ENCODE measurements at places on chromosomes 1 and 21.

GRCh38 chr1:201258763-201259230 is 24.5 kb upstream of the PKP1 start:
- H3K4me1 ChIP-seq: peaks cover 15% of the 10 kb centered on the region
- no peak overlapping the region for H3K27ac ChIP-seq
- no peaks in the 10 kb centered on the region for H3K36me3 ChIP-seq
- no peak for DNase-seq
- H3K4me3 ChIP-seq: no peak overlapping the region
- H3K27me3 ChIP-seq: no peaks in the 10 kb centered on the region

DNA sequence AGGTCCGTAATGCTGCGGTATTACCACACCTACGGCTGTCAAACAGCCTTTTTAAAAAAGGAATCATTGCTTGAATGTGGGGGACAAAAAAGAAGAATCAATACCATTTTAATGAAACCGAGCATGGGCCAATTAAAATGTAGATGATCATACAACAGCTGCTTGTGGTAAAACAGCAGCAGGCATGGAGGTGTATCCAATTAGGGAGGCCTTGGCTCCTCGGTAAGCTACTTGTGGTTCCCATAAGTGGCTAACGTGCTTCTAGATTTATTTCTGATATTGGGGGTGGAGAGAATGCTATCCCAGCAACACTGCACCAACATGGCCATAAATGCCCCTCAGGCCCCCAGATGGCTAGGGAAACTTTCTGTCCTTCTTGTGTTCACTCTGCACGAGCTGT is 1.8 kb downstream of the PTPN14 start:
- no peaks in the 10 kb centered on the region for H3K36me3 ChIP-seq
- no peak for DNase-seq
- no peak overlapping the region for H3K27ac ChIP-seq
- H3K4me3 ChIP-seq: peak overlapping the region; percentile 71
- no peaks in the 10 kb centered on the region for H3K27me3 ChIP-seq
- peaks cover 56% of the 10 kb centered on the region for H3K4me1 ChIP-seq

- no peaks in the 10 kb centered on the region for H3K4me1 ChIP-seq
- H3K27me3 ChIP-seq: no peaks in the 10 kb centered on the region
- H3K27ac ChIP-seq: no peak overlapping the region
- DNase-seq: no peak
Measured at GRCh38 chr21:29295066-29295650, 3.6 kb upstream of the BACH1 start.

DNA sequence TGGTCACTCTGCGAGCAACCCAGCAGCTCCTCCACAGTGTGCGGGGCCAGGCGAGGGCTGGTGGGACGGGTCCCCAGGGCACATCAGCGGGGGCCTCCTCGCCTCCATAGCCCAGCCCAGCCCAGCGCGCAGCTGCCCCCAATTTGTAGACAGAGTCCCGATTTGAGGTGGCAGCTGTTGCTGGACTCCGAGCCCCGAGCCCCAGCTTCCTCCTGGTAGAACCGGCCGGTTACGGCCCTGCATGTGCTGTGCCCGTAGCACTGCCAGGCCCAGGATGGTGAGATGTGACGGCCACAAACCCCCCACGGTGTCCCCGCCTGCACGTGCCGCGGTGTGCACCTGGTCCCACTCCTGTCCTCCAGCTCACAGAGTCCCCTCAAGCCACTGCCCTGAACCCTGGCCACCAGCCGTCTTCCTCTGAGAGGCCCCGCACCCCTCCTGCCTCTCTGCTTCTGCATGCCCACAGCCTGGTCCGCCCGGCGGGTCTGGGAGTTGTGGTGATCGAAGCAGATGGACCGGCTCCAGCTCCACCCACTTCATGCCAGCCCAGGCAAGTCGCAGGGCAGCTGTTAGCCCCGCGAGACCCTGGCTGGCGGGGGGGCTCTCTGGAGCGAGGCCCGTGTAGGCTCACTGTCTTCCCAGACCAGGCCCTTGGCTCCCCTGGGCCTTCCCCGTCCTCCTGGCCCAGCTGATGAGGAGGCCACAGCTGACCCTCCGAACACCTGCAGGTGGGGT is 55.5 kb downstream of the MORN1 start:
- no peak for DNase-seq
- H3K4me3 ChIP-seq: no peak overlapping the region
- H3K27ac ChIP-seq: no peak overlapping the region
- no peaks in the 10 kb centered on the region for H3K4me1 ChIP-seq
- no peaks in the 10 kb centered on the region for H3K36me3 ChIP-seq

DNA sequence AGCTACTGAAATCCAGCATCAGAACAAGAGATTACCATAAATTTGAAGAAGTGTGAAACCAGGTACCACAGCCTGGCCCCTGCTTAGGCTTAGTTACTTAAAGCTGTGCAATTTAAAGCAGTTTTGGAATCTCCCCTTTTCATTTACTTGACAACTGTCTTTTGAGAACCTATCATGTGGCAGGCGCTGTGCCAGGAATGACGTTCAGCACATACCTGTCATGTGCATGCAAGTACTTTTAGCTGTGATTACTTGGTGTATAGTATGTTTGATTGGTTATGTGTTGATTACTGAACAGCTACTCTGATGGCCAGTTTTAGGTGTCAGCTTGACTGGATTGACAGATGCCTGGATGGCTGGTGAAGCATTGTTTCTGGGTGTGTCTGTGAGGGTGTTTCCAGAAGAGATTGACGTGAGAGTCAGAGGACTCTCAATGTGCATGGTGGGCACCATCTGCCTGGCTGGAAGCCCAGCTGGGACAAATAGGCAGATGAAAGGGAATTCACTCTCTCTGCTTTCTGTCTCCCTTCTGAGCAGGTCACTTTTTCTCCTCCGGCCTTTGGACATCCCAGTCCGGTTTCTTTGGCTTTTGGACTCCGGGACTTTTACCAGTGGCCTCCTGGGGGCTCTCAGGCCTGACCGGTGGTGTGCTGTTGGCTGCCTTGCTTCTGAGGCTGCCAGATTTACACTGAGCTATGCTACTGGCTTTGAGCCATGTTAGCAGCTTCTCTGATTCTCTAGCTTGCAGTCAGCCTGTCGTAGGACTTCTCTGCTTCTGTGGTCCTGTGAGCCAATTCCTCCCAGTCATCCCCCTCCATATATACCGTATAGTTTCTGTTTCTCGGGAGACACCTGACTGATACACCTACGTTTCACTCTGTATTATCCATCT is 178.0 kb downstream of the RYR2 start:
- no peak overlapping the region for H3K4me3 ChIP-seq
- no peaks in the 10 kb centered on the region for H3K36me3 ChIP-seq
- no peaks in the 10 kb centered on the region for H3K4me1 ChIP-seq
- no peak overlapping the region for H3K27ac ChIP-seq
- peaks cover 9% of the 10 kb centered on the region for H3K27me3 ChIP-seq

GRCh38 chr1:42364542-42364941 is 16.1 kb upstream of the RIMKLA start:
- no peak overlapping the region for H3K27ac ChIP-seq
- H3K4me3 ChIP-seq: no peak overlapping the region
- H3K36me3 ChIP-seq: no peaks in the 10 kb centered on the region
- DNase-seq: no peak

- no peaks in the 10 kb centered on the region for H3K27me3 ChIP-seq
- no peaks in the 10 kb centered on the region for H3K4me1 ChIP-seq
- H3K4me3 ChIP-seq: no peak overlapping the region
- no peak overlapping the region for H3K27ac ChIP-seq
- H3K36me3 ChIP-seq: no peaks in the 10 kb centered on the region
- DNase-seq: no peak
Measured at GRCh38 chr1:31609514-31610118, 7.9 kb upstream of the HCRTR1 start.

- no peak overlapping the region for H3K27ac ChIP-seq
- peaks cover 13% of the 10 kb centered on the region for H3K27me3 ChIP-seq
- H3K4me3 ChIP-seq: no peak overlapping the region
- DNase-seq: no peak
- no peaks in the 10 kb centered on the region for H3K36me3 ChIP-seq
Measured at GRCh38 chr1:11691928-11692711, 610 bp downstream of the DRAXIN start.

DNA sequence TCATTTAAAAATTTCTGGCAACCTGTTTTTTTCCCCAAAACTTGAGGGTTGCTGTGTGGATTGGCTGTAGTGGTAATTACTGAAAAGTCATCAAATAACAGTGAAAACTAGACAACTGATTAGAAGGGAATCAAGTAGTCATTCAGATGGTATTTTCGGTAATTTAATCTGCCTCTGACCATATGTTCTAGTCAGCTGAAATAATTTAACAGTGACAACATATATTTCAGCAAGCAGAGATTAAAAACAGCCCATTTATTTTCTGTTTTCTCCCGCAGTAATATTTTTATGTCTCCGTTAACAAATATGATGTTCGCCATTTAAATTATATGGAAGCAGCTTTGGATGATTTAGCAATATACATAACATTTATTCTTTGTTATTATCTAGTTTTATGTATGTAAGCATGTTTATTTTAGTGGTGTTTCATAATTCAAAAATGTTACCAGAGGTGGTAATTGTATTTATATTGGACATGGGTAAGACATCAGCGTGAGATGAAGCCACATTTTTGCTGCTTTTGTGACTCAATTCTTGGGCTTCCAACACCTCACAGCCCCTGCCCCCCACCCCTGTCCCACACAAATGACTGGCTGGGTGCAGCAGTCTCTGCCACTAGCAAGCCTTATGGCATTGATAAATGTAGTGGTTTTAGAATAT is 104.4 kb downstream of the GALNT2 start:
- H3K27me3 ChIP-seq: no peaks in the 10 kb centered on the region
- no peak overlapping the region for H3K4me3 ChIP-seq
- H3K36me3 ChIP-seq: no peaks in the 10 kb centered on the region

- no peak overlapping the region for H3K4me3 ChIP-seq
- H3K27me3 ChIP-seq: no peaks in the 10 kb centered on the region
- peaks cover 16% of the 10 kb centered on the region for H3K4me1 ChIP-seq
- H3K27ac ChIP-seq: no peak overlapping the region
Measured at GRCh38 chr1:113983826-113984225, 4.6 kb downstream of the OLFML3 start.

DNA sequence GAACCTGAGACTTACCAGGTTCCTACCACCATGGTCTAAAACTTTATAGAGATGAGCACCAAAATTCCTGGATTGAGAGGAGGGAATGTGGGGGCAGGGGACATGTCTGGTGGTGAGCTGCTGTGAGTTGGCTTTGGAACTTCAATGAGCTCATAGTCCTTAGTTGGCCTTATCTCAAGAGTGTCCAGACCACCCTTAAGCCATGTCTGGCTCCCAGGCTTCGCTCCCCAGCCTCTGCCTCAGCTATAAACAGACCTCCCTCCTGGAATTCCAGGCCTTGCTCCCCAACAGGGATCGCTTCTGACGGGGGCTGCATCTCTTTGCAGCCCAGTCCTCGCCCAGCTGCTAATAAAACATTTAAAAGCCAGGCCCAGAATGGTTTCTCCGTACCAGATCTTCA is 19.5 kb downstream of the ATF3 start:
- H3K27ac ChIP-seq: no peak overlapping the region
- H3K4me1 ChIP-seq: no peaks in the 10 kb centered on the region
- H3K4me3 ChIP-seq: no peak overlapping the region
- no peak for DNase-seq

Data from PC-9 (cell line).